ENCODE measurements at places on chromosomes 2 and 18. TPM values are rescaled to one million over a fixed set of nuclear protein-coding genes. Genes with fewer than 3 reads are reported as not detected.

Gene MEIS1
- polyA plus RNA-seq = 11.7 TPM

Gene HOXD12
- polyA plus RNA-seq = not detected

Gene MYCN
- 5.5 TPM for polyA plus RNA-seq

Gene ZNF804A
- polyA plus RNA-seq = 0.13 TPM

Gene GPR75
- polyA plus RNA-seq = 1.5 TPM

Gene SDC1
- polyA plus RNA-seq = 6.0 TPM

Gene KRCC1
- polyA plus RNA-seq = 36.2 TPM

DNA sequence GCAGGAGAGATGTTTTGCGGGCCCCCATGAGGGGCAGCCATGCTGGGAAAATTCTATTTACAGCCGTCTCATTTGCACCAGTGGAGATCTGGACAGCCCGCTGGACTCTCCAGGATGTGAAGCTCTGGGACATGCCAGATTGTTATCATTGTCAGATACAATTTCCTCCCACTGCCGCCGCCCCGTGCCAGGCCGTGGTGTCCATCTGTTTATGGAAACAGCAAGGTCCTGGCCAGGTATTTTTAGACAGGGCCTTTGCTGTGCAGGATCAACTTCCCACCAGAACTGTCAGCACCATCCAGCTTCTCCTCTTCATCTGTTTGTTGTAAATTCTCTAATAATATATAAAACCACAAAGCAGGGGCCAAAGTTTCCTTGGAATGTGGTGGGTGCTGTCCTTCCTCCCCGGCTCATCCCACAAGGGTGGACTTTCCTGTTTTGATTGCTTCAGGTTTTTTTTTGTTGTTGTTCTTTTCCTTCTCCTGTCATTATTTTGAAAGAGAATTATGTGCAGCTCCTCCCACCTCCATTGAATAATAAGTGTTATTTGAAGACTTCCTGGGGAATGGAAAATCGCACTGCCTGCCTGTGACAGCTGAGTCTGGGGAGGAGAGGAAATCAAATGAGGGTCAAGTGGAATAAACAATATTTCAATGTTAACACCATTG is 398.1 kb downstream of the TNS1 start:
- no peak for DNase-seq

- DNase-seq = no peak
Observed at GRCh38 chr18:79853993-79854364, 56.2 kb downstream of the KCNG2 start.

GRCh38 chr2:183079139-183079775 is 710 bp downstream of the DUSP19 start:
- DNase-seq = peak; percentile 25

DNA sequence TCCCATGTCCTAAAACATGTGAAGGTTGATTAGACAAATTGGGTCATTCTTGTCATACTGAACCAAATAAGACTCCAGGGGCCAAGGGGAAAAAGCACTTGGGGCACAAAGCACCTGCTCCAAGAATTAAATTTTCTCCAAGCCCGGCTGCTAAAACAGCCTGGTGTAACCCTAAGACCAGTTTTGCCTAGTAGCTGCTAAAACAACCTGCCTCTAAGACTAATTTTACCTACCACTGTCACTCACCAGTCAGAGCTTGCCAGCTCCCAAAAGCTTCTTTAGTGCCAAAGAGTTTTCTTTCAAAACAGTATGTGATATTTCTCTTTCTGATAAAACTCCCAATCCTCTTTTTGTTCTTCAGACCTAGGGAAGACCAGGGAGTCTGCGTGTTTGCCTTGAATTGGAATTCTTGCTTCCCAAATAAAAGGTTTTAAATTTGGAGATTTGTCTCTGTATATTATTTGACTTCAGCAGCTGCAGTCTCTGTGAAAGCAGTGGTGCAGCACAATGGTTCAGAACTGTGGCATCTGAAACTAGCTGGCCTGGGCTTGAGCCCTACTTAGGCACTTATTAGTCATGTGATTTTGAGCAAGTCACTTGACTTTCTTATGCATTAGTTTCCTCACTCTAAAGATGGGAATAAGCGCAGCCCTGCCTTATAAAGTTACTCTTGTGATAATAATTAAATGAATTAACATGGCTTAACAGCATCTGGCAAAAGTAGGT is 16.2 kb upstream of the APOB start:
- no peak for DNase-seq

DNA sequence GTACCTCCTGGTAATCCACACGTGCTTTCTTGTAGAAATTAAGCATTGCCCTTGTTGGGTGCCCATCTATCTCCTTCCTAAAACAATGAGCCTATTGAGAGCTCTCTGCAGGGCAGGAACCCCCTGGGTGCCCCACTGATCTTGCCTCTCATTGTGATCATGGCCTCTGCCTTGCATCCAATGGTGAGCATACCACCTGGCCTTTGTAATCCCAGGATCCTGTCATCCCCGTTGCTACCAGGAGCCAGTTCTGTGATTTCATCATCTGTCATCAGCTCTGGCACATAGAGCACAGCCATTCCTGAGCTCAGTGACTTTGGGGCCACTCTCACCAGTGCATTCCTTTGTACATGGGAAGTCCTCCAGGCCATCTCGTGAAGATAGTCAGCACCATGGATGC is 381.0 kb upstream of the ID2 start:
- no peak for DNase-seq

DNA sequence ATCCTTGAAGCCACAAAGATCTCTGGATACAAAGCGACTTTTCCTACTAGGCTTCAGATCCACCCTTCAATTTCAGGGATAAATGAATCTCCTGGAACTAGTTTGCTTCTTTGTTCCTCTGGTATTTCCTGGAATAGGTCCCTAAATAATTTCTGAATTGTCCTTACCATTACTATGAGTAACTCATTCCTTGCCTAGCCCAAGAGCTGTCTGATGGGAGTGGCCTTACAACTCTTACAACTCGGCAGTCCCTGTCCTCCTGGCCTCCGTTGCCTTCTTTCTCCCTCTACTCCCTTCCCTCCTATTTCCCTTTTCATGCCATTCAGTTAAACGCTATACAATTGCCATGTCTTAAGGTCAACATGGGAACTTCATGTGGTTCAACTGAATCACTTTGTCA is 98.2 kb upstream of the FHL2 start:
- DNase-seq = no peak

DNA sequence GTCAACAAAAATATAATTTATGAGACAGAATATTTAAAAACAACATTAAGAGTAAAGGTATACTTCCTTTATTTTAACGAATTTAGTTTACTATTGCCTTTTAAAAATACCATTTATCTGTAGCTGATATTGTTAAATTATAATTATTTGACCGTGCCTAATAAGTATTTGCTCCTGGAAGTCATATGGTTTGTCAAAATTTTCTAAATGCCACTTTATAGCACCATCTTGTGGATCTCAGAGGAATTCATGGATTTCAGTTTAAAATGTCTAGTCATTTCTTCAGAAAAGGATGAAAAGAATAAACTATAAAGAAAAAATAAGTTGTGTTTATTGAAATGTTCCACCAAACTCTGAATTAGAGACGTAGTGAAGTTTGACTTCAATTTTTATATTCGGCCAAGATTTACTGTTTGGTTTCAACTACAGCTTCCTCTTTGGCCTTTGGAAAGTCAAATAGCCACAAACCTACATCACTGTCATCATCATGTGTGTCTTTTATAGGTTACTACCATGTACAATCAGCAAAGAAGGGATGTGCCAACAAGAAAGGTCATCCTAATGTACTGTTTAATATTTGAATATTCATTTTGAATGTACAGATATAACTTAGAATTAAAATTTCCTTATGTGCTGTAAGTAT is 10.3 kb upstream of the FTCDNL1 start:
- no peak for DNase-seq

- no peak for DNase-seq
Observed at GRCh38 chr18:42024131-42024530, 69.1 kb downstream of the PIK3C3 start.

- no peak for DNase-seq
Observed at GRCh38 chr2:178589335-178589734, 109.1 kb downstream of the PLEKHA3 start.

DNA sequence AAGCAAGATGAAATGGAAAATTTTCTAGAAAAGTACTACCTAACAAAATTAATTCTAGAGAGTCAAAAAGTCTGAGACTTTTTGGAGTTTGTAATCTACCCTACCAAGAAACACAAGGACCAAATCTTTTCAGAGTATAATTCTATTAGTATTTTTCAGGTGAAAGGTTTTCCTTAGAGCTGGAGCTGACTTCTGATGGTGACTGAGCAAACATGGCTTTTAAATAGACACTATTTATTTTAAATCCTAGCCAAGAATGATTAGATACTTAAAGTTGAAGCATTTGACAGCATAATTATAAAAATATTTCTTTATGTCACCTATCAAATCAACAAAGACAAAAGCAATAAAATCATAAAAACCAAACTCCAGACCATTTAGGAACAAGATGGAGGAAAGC is 26.6 kb downstream of the ZC3H6 start:
- no peak for DNase-seq

GRCh38 chr18:21168880-21169279 is 57.3 kb upstream of the ROCK1 start:
- DNase-seq = no peak

DNA sequence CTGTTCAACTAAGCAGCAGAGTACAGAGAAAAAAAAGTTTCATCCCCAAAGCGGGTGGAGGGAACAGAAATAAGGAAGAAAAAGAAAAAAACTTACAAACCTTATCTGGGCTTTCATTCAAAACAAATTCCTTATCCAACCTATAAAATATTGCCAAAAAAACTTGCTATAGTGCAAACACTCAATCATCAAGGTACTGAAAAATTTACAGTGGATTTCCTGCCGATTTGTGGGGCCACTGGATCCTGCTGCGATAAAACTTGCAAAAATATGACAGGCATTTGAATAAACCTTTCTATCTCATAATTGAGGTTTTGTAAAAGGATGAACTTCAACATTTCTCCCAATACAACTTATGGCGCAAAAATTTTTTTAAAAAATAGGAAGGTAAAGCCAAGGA is 77.0 kb downstream of the ZNF521 start:
- DNase-seq = no peak

DNA sequence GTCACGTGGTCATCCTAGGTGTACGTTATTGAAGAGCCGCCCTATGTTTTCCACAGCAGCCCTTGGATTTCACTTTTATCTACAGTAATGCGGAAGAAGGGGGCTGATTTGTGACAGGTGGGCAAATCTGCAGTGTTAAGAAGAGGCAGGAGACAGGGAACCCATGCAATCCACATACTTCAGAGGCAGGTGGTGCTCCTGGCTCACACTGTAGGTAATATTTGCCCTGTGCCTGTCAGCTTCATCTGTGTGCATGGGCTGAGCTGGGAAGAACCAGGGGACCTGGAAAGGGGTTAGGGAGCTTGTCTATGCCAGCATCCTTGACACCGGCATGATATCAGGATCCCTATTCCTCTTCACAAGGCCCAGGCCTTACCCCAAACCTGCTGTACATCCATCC is 183.9 kb downstream of the SH3RF3 start:
- DNase-seq = no peak

- no peak for DNase-seq
Observed at GRCh38 chr18:12053289-12053688, 40.4 kb upstream of the ANKRD62 start.

- no peak for DNase-seq
Observed at GRCh38 chr2:232981356-232981755, 31.7 kb downstream of the NGEF start.

DNA sequence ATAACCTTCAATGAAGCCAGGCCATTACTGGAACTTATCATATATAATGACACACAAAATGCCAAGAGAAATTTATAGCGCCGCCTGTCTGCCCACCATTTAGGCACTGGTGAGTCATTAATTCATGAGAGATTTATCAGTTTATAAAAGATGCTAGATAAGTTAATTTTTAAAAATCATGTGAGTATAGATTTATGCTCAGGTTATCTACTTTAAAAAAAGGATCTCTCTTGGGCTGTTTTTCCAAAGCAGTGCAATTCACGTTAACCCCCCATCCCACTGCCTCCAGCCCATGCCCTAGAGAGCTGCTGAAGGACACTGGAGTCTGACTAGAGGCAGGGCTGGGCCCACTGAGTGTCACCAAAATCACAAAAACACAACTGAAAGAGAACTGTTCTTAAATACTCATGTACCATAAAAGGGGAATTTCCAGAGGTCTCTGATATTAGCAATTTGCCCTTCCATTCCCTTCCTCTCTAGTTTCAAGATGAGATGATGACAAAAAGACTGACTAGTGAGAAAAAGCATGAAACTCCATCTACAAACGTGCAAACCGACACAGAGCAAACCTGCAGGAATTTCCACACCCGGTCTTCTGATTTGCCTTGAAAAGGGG is 160.8 kb downstream of the BCL2 start:
- DNase-seq = no peak

DNA sequence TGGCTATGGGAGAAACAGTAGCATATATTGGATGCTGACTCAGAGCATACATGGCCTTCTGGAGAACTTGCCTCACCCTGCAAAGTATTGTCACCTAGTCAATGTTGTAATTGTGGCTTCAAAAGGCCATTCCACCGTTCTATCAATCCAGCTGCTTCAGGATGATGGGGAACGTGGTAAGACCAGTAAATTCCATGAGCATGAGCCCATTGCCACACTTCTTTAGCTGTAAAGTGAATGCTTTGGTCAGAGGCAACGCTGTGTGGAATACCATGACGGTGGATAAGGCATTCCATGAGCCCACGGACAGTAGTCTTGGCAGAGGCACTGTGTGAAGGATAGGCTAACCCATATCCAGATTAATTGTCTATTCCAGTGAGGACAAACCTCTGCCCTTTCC is 1300.1 kb upstream of the ACVR2A start:
- DNase-seq = no peak

- DNase-seq = no peak
Observed at GRCh38 chr2:231682603-231683291, 25.6 kb upstream of the PTMA start.

- no peak for DNase-seq
Observed at GRCh38 chr18:66342577-66342976, 261.3 kb downstream of the CDH19 start.

DNA sequence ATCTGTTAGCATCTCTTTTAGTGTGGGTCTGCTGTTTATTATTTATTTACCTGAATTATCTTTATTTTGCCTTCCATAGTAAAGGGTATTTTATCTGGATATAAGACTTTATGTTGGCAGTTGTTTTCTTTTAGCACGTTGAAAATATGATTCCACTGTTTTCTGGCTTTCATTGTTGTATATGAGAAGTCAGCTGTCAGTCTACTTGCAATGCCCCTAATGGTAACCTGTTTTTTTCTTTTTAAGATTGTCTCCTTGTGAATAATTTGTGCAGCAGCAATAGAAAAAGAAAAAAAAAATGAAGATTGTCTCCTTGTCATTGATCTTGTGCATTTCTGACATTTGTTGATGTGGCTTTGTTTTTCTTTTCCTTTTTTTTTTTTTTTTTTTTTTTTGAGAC is 27.2 kb downstream of the SNED1 start:
- DNase-seq = no peak

DNA sequence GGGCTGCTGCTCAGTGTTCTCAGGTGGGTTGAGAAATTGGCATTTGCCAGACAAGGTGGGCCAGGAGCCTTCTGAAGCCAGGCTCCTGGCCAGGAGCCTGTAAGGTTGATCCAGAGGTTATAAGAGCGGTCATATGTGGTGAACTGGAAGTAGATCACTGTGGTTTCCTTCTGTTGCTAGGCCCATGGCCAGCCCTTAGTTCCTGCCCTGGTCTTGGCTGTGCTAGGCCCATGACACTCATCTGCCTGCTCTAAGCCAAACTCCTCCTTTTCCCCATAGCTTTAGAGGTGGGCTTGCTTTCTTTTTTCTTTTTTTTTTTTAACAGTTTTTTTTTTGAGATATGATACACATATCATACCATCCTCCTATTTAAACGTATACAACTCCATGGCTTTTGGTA is 5.0 kb upstream of the MGAT5 start:
- no peak for DNase-seq

- DNase-seq = no peak
Observed at GRCh38 chr2:142858961-142859360, 18.5 kb upstream of the KYNU start.

GRCh38 chr18:3689986-3690763 is 240.2 kb downstream of the TGIF1 start:
- DNase-seq = no peak
